ENCODE measurements at places on chromosomes 16 and 17.

- DNase-seq: no peak
Observed at GRCh38 chr17:3751836-3752235, 28.1 kb downstream of the HASPIN start.

GRCh38 chr17:13590441-13590840, 11.3 kb downstream of the HS3ST3A1 start:
- no peak for DNase-seq

DNA sequence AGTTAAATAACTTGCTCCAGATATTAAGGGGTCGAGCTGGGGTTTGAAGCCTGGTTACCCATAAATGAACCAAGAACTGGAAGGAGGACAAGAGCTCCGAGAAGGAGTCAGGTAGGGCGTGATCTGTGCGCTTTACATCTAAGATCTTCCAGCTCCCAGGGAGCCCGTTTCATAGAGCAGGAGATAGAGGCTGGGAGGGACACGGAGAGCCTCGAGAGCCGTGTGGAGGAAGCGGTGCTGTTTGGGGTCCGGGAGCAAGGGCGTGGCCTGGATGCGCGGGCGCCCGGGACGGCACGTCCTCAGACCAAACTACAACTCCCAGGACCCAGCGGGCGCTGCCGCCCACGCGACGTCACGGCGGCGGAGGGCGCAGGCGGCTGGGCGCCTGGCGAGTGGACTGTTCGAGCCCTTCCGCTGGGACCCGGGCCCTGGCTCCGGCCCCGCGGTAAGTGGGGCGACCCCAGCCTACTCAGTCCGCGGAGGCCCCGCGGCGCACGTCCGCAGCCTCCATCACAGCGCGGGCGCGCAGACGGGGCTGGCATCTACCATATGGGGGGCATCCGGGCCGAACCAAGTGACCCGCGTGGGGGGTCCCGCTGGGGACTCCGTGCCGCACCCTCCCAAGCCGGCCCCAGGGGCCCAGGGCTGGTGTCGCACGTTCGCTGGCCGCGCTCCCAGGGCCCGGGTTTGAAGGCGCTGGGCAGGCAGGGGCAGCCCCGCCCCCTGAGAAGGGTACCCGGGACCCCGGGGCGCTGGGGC, at the start of gene BCKDK:
Gene BCKDK, plus strand, starts transcription at position 352 of the 759 bp plus-strand sequence. CDS start 838 bp downstream, outside the sequence.
- no peak for DNase-seq

- peak; percentile 20 for DNase-seq
Observed at GRCh38 chr16:74700438-74701225, at the start of gene MLKL. Gene MLKL (minus strand): TSS chr16:74700862. CDS start chr16:74695757, 5,105 bp downstream.

GRCh38 chr16:77396461-77396860, 38.4 kb downstream of the ADAMTS18 start:
- DNase-seq: no peak
